Left ventricle myocardium inferior (tissue), 1 donor: ENCODE measurements at places on chromosomes 7 and 10.

DNA sequence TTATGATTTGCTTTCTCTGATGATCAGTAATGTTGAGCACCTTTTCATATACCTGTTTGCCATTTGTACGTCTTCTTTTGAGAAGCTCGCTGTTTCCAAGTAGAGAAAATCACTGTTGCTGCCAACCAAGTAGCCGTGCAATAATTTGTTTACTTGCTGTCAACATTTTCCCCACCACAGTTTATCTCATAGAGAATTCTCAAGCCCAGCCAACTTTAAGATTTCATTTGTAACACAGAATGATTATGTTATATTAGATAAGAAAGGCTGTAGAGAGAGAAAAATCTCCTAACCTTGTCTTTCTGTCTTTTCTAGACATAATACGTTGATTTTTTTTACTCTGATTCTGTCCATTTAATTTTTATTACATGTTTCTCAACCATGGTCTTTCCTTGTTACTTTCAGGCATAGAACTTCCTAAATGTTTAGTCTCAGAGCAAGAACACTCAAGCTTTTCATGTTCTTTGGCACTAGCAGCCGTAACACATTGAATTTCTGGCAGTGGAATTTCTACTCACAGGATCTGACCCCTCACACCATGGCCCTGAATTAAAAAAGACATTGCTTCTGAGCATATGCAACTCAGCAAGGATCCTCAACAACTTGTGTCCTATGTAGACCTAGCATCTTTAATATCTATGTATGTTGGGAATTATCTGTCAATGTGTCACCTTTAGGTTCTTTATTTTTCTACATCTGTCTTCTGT lies 23.1 kb downstream of the RPA3 start:
- DNase-seq: no peak

DNA sequence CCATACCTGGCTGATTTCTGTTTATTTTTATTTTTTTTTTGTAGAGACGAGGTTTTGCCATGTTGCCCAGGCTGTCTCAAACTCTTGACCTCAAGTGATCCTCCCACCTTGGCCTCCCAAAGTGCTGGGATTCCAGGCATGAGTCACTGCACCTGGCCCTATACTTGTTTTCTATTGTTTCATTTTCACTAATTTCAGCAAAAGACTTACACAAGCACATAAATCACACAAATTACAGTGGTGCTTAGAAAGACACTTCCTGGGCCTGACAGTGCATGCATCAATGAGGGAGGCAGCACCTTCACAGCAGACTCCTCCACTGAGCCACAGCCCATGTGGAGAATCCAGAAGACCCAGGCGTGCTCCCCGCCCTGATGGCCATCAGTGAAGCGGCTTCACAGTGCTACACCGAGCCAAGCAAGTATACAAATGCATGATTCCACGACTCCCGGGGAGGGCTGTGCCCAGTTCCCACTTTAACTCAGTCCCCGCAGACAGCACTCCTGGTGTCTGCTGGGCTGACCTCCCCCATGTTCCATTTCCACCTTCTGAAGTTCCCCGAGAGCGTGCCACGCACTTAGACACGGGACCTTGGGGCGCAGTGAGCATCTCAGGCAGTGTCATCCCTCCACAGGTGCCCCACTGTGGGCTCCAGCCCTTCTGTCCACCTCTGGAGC lies 20.6 kb downstream of the PITRM1 start:
- DNase-seq: no peak

- no peak for DNase-seq
Measured at GRCh38 chr7:28686418-28686800, 271.7 kb downstream of the TRIL start.

DNA sequence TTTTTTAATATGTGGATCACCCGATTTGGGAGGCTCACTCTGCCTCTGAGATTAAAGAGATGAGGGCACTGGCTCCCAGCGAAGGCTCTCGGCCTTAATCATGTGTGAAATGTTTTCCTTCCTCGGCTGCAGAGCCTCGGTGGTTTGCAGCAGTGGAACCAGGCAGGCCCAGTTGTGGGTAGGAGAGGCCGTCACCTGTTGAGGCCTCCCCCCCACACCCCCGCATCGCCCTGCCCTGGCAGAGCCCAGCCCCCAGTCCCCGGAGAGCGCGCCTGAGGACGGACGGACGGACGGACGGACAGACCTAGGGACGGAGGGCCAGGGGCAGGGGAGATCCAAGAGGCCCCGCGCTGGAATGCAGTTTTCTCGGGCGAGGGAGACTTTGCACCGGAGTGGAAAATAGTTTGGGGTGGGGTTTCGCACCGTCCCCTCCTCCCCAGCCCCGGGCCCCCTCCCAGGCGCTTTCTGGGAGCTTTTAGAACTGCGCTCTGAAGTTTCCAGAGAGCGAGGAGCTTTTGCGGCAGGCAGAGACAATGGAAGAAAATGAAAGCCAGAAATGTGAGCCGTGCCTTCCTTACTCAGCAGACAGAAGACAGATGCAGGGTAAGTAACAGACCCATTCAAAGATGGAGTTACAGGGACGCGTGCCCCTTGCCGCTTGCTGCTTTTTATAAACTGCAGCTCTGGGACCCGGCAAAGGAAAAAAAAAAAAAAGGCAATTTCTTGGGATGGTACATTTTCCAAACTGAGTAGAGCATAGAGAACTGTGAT lies at the start of gene KIAA1217:
Gene KIAA1217 (plus strand): TSS at position 478 of the 771 bp plus-strand sequence. CDS start 56 bp downstream, at position 534.
- peak; percentile 65 for DNase-seq

- no peak for DNase-seq
Measured at GRCh38 chr10:130935128-130935439, 376.4 kb downstream of the TCERG1L start.

- no peak for DNase-seq
Measured at GRCh38 chr7:143361552-143362130, 872 bp downstream of the FAM131B start.

GRCh38 chr10:48241332-48241731 lies 33.2 kb downstream of the FRMPD2 start:
- no peak for DNase-seq
